ENCODE measurements at places on chromosomes 4 and X. TPM values are rescaled to one million over a fixed set of nuclear protein-coding genes. Genes with fewer than 3 reads are reported as not detected.

DNA sequence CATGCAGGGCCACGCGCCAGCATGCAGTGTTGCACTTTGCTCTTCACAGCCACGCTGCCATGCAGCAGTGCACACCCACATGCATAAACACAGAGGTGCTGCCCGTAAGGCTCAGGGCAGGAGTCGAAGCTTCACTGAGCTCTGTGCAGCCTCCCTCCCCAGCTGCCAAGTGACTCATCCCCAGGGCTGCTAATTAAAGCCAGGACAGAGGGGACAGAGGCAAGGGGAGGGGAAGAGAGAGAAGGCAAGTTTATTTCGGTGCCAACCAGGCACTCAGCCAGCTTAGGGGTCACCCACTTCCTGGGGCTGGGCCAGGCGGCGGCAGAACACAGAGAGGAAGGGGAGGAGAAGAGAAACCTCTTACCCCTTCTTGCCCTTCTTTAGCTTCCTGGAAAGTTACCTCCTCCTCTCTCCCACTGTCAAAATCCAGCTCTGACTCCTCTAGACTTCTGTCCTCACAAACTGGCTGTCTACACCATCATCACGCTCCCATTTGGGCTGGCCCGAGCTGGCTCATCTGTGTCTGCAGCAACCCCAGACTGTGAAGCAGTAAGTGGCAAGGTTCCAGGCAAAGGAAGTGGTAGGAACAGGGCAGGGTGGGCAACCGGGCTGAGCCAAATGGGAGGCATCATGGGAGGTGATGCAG, 6.2 kb upstream of the IQSEC2 start:
- DNase-seq = no peak
- H3K36me3 ChIP-seq = no peaks in the 10 kb centered on the region
- H3K4me3 ChIP-seq = no peak overlapping the region
- H3K27ac ChIP-seq = no peak overlapping the region
- peaks cover 3% of the 10 kb centered on the region for H3K4me1 ChIP-seq
- no peaks in the 10 kb centered on the region for H3K27me3 ChIP-seq

- H3K36me3 ChIP-seq = no peaks in the 10 kb centered on the region
- H3K4me1 ChIP-seq = peaks cover 26% of the 10 kb centered on the region
- H3K27ac ChIP-seq = no peak overlapping the region
- no peak overlapping the region for H3K4me3 ChIP-seq
These were observed 212.4 kb upstream of the GRID2 start for GRCh38 chr4:92091335-92091734.

DNA sequence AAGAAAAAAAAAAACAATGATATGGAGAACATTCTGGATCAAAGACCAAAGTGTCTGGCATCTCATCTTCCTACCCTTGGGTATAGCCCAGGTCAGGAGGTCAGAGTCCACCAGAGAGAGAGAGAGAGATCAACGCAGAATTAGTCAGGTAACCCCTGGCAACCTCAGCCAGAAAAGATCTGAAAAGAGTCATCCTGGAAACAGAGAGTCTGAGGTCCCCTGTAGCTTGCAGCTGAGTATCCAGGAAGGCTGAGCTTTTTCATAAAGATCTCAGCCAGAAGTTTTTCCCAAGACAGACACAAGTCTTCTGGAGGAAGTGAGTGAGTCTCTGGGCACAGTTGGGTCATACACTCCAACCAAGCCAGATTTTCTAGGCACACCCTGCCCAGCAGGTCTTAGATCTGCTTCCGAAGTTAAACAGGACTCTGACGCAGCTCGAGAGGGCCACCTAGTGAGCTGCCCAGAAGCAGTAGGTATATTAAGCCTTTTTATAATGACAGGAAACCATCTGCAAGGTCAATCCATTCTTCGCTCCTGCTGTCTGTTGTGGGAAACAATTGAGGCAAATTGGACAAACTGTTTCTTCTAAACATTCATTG, 35.7 kb downstream of the ACE2 start:
- 0 out of 2 replicates have a peak, but pooled peaks cover 3% of the 10 kb centered on the region for H3K4me1 ChIP-seq
- peak; percentile 63 for DNase-seq
- no peaks in the 10 kb centered on the region for H3K36me3 ChIP-seq
- no peak overlapping the region for H3K4me3 ChIP-seq
- no peaks in the 10 kb centered on the region for H3K27me3 ChIP-seq

DNA sequence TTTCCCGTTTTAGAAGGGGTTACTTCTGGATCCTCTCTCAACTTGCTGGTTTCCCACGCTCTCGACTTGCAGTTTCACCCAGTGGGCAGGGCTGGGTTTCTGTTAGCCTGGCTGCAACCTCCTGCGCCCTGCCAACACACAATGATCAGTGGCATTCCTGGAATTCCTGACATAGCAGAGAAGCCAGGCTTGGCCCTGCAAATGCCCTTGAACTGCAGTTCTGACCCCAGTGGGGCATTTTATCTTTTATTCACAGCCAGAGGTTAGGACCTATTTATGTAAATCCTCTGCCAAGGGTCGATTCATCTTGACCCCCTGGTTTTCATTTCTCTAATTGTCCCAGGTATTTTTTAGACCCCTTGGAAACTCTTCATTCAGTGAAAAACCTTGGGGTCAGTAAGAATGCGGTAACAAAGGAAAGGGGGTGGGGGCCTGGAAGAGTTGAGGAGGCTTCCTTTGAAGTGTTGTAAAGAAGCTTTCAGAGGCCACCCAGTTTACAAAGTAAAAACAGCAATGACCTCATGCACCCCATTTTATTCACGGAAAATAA, 217.6 kb downstream of the ZNF674 start:
- no peaks in the 10 kb centered on the region for H3K27me3 ChIP-seq
- no peak overlapping the region for H3K4me3 ChIP-seq
- DNase-seq = peak; percentile 91
- H3K27ac ChIP-seq = peak overlapping the region; percentile 100
- no peaks in the 10 kb centered on the region for H3K36me3 ChIP-seq

DNA sequence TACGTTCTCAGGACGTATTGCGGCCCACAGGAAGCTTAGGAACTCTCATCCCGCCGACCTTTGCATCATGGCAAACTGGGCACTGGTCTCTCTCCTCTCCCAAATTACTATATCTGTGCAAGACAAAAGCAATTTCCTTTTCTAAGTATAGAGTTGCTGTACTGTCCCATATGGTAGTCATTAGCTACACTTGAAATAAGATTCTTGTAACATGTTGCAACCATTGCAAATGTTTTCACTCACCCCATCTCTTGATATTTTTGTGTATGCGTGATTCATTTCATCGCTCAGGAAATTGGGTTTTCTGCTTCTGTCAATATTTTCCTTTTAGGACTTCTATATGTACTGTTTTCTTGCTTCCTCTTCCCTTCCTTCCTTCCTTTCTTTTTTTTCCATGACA, 15.7 kb downstream of the ARMCX6 start:
- no peak overlapping the region for H3K4me3 ChIP-seq
- no peaks in the 10 kb centered on the region for H3K27me3 ChIP-seq
- no peak for DNase-seq
- no peaks in the 10 kb centered on the region for H3K4me1 ChIP-seq
- H3K27ac ChIP-seq = no peak overlapping the region

GRCh38 chr4:15575966-15576365, 79.2 kb downstream of the FBXL5 start:
- DNase-seq = no peak
- H3K4me3 ChIP-seq = no peak overlapping the region
- no peaks in the 10 kb centered on the region for H3K36me3 ChIP-seq
- H3K4me1 ChIP-seq = no peaks in the 10 kb centered on the region

DNA sequence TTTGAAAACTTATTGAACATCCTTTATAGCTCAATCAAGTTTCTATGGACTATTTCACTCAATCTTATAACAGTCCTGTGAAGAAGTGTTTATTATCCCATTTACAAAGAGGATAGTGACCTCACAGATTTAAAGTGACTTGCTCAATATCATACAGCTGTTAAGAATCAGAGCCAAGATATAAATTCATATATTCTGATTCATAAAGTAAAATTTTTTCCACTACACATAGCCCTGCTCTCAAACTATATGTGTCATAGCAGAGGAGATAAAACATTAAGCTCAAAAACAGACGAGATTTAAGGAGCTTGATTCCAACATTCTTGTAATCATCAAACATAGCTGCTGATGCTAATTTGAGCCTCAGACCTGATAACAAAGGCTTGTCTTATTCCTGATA, 226.8 kb downstream of the CAMK2D start:
- no peak overlapping the region for H3K27ac ChIP-seq
- H3K4me3 ChIP-seq = no peak overlapping the region
- DNase-seq = no peak
- no peaks in the 10 kb centered on the region for H3K27me3 ChIP-seq
- no peaks in the 10 kb centered on the region for H3K36me3 ChIP-seq

DNA sequence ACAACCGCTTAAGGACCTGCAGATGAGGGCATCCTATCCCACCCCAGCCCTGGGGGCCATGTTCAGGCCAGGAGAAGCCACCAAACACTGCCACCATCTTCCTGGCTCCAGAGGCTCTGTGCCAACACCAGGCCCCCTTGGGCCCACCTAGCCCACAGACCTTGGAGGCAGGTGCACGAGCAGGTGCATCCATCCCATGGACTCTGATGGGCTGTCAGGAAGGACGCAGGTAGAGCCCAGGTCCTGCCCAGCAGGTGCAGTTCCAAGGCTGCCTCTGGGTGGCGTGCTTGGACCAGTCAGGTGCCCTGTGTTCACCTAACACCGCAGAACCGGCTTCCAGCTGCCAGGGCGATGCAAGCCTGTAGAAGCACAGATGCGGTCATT, 22.8 kb upstream of the PDE6B start:
- no peak overlapping the region for H3K4me3 ChIP-seq
- H3K27ac ChIP-seq = no peak overlapping the region
- H3K36me3 ChIP-seq = no peaks in the 10 kb centered on the region
- no peaks in the 10 kb centered on the region for H3K4me1 ChIP-seq
- H3K27me3 ChIP-seq = no peaks in the 10 kb centered on the region

DNA sequence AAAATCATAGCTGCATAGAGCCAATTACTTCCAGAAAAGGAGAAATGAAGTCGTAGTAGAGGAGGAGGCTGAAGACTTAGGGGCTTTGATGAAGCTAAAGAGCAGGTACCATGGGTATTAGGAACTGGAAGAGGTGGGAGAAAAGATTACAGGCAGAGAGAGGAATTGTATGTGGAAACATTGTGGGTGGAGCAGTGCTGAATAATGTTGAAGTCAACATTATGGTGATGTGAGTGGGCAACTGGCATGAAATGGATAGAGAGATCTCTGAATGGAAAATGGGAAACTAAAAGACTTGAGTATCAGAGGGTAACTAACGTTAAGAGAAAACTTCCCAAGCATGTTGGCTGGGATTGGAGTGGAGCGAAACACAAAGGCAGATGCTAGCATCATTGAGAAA, 92.5 kb downstream of the AREG start:
- H3K4me1 ChIP-seq = no peaks in the 10 kb centered on the region
- H3K36me3 ChIP-seq = no peaks in the 10 kb centered on the region
- no peak for DNase-seq
- H3K27ac ChIP-seq = no peak overlapping the region
- H3K27me3 ChIP-seq = no peaks in the 10 kb centered on the region

- no peak overlapping the region for H3K27ac ChIP-seq
- H3K4me3 ChIP-seq = no peak overlapping the region
- H3K27me3 ChIP-seq = no peaks in the 10 kb centered on the region
These were observed 2384.1 kb downstream of the PCDH7 start for GRCh38 chr4:33104273-33104672.

DNA sequence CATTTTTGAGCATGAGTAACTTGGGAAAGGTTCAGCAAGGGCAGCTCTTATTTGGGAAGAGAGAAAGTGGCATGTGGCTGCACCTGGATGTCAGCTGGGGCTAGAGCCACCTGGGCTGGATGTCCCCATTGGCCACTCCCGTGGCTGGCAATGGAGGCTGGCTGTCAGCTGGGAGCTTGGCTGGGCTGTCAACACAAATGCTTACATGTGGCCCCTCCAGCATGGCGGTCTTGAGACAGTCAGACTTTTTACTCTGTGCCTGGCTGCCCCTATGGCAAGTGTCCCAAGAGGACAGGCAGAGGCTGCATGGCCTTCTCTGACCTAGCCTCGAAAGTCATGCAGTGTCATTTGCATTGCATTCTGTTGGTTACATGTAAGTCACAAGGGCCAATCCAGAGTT, 99.6 kb downstream of the FAM53A start:
- no peak for DNase-seq
- H3K36me3 ChIP-seq = no peaks in the 10 kb centered on the region
- no peak overlapping the region for H3K4me3 ChIP-seq
- no peak overlapping the region for H3K27ac ChIP-seq
- H3K4me1 ChIP-seq = no peaks in the 10 kb centered on the region

GRCh38 chr4:102693262-102693850, 67.4 kb downstream of the MANBA start:
- no peak overlapping the region for H3K27ac ChIP-seq
- H3K27me3 ChIP-seq = no peaks in the 10 kb centered on the region
- H3K4me3 ChIP-seq = no peak overlapping the region
- H3K36me3 ChIP-seq = peaks cover 4% of the 10 kb centered on the region
- no peaks in the 10 kb centered on the region for H3K4me1 ChIP-seq
- DNase-seq = no peak

DNA sequence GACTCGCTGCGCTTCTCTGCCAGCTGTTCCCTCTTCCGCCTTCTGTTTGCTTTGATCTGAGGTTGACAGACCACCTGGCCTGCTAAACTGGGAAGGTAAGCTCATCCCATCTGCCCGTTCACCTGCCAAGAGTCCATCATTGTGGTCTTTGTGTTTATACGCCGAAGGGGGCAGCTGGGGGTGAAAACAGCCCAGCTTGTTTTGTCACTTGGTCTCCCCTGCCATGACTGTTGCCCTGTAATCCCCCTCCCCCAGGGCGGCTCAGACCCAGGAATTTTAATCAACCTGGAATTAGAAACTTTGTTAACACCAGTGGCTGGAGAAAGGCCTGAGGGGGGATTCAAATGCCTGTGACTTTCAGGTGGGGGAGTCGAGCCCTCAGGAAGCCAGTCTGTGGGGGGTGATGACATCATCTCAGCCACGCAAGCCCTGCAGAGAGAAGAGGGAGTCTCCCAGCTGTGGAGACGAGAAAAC, 333.3 kb downstream of the BCOR start:
- no peak overlapping the region for H3K4me3 ChIP-seq
- H3K27ac ChIP-seq = no peak overlapping the region

- no peaks in the 10 kb centered on the region for H3K36me3 ChIP-seq
- H3K4me3 ChIP-seq = no peak overlapping the region
- no peak overlapping the region for H3K27ac ChIP-seq
- peak; percentile 45 for DNase-seq
- peaks cover 29% of the 10 kb centered on the region for H3K27me3 ChIP-seq
These were observed 126.1 kb downstream of the INPP4B start for GRCh38 chr4:142719854-142720541.

Gene XAGE2
- total RNA-seq = not detected

Gene STOX2
- 19.8 TPM for total RNA-seq

Gene FGB
- not detected for total RNA-seq

Gene GPRASP2
- total RNA-seq = 22.4 TPM

Gene AKAP14
- 2.5 TPM for total RNA-seq

Gene PRKX
- 71.8 TPM for total RNA-seq

Data from GM23338 (cell line).